ENCODE measurements at places on chromosomes 2 and 18.

GRCh38 chr2:8709611-8710010 lies 27.8 kb downstream of the ID2 start:
- DNase-seq: no peak

DNA sequence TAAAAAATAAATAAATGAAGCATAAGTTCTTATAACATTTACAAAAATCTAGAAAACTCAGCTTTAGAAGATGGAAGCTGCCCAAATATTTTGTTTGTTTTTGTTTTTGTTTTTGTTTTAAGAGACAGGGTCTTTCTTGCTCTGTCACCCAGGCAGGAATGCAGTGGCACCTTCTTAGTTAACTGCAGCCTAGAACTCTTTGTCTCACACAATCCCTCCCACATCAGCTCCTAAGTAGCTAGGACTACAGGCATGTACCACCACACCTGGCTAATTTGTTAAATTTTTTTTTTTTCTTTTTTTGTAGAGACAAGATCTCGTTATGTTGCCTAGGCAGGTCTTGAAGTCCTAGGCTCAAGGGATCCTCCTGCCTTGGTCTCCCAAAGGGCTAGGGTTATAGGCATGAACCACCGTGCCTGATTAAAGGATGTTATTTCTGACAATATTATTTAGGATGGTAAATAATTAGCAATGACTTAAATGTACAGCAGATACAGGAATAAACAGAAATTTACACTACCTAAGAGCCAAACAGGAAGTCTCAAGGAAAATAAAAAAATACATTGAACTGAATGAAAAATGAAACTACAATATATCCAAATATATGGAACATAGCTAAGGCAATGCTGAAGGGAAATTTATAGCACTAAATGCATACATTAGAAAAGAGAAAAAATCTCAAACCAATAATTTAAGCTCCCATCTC lies 17.2 kb downstream of the SESTD1 start:
- no peak for DNase-seq

DNA sequence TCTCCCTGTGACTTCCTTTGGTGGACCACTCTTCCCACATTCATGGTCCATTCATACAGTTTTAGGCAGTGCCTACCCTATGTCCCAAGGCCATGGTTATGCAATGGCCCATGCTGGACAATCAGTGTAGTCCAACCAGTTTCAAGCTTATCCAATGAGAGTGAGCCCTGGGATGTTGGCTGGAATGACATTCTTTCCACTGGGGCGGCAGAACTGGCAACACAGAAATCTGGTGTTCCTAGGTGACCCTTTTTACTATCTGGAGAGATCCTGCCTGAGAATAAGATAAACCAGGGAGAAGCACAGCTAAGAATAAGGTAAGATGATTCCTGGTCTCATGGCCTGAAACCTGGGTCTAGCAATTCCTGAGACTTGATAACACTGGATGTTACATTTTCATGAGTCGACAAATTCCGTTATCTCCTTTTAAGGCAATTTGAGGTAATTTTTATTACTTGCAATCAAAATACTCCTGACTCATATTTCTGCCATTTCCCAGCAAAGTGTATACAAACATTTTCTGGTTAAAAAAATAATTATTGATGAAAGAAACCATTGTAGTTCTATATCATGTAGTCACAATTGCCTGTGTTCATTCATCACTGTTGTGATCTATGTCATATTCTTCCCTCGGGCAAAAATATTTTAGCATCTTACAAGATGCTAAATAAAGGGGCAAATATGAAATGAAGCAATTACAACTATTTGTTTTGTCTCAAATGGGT lies 271.5 kb upstream of the LYPD1 start:
- DNase-seq: no peak

GRCh38 chr2:39913648-39914461 lies 134.8 kb upstream of the THUMPD2 start:
- DNase-seq: peak; percentile 23

DNA sequence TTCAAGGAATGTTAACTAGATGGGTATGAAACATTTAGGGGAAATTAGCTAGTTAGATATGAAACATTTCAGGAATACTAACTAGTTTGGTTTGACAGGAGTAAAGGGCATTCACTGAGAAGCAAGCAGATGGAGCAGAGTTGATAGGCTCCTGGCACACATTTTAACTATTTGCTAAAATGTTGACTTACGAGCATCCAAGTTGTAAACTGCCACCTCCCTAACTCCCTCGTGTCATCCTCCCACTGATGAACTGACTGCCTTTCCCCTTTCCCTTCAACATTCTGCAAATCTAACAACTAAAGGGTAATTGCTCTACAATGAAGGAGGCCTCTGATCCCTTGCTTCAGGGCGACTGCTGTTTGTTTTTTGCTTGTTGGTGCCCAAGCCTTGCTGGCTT lies 580.4 kb upstream of the FAM98A start:
- DNase-seq: no peak

- no peak for DNase-seq
Measured at GRCh38 chr2:26302846-26303245, 43.1 kb upstream of the SELENOI start.

DNA sequence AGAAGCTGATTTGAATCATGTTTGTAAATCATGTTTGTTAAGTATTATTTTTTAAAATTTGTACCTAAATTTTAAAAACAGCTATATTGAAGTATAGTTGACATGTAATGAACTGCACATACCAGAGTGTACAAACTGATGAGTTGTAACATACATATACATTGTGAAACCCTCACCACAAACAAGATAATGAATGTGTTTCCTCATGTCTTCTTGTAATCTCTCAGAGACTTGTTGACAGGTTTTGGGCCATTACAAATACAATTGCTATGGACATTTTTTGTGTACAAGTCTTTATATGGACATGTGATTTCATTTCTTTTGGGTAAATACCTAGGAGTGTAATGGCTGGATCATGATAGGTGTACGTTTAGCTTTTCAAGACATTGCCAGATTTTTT lies 21.5 kb downstream of the WDR43 start:
- no peak for DNase-seq

All from CD4-positive, alpha-beta memory T cell (primary cell).